HFF-Myc (cell line): ENCODE measurements at places on chromosomes 3 and 15.

GRCh38 chr3:194877291-194878119 lies 191.8 kb downstream of the FAM43A start:
- DNase-seq, result no peak

DNA sequence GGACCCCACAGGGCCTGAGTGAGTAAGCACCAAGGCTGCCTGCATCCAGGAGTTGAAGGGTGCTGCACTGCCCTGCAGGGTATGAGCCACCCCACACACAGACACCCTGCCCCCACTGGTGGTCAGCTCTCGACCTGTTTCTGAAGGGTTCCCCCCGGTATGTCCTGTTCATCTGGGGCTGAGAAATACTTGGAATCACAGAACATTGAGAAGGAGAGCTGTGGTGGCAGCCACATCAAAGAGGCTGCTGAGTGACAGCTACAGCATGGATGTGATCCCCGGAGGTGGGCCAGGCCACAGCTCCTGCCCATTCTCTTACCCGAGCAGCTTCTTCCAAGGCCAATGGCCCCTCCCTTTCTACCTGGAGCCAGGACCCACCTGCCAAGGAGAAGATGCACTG lies 66.4 kb upstream of the PLXNA1 start:
- DNase-seq, result no peak

- no peak for DNase-seq
Measured at GRCh38 chr3:86845726-86846125, 145.2 kb downstream of the VGLL3 start.

DNA sequence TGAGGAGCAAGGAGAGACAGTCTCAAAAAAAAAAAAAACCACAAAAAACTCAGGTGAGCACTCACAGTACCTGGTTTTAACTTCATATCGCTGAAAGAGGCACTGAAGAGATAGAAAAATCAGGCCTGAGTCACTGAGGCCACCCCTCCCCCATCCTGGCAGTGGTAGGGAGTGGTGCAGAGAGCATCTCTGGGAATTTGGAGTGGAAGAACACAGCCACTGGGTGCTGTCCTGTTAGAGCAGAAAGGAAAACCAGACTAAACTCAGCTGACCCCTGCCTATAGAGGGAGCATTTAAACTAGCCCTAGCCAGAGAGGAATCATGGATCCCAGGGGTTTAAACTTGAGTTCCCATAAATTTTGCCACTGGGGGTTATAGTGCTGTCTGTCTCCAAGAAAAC lies 22.2 kb upstream of the DNAJC13 start:
- DNase-seq, result no peak

GRCh38 chr15:36291501-36291900 lies 287.9 kb upstream of the CDIN1 start:
- DNase-seq, result no peak

DNA sequence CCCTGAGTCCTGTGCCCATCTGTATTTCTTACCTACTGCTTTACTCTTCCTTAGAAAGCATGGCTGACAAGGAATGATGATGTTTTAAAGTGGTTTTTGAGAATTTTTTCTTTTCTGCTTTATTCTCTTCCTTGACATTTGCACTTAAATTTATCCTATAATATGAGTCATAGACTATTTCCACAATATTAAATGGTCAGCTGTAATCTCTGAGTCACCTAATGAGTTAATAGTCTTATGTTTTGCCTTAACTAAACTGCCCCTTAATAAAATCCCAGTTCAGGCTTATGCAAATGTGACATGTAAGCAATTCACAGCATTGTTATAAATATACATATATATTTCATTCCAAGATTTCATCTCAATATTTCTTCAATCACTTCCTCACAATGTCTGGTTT lies 23.8 kb downstream of the MEIS2 start:
- no peak for DNase-seq

- no peak for DNase-seq
Measured at GRCh38 chr3:150682279-150682678, 21.4 kb downstream of the ERICH6 start.

DNA sequence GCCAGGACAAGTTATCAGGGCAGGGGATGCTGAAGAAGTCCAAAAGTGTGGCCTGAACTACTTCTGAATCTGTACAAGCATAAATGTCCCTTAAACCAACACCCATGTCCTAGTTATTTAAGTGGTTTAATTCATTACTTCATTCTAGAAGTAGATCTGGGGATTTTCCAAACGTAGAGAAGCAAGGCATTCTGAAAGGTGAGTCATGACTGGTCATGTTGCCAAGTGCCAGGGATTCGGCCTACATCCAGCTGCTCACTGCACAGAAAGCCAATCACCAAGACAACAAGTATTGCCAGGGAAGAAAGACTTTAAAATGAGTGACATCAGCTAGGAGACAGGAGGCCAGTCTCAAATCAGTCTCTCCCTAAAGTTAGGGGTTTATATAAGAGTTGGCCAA lies 396.6 kb downstream of the GABRB3 start:
- DNase-seq, result no peak

DNA sequence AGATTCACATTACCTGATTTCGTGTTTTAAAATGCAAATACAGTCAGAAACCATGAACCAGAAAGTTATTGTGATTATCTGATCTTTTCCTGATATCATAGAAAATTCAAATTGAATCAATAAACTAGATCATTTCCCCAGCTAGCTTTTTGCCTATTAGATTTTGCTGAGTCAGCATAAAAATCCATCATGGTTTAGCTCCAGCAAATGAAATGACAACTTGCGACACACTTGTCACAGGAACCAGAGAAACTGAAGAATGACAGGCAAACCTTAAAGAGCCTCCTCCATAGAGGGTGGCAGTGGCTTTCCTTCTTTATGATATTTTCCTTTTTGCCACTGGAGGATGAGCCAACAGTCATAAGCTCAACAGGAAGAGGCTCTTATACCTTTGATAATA lies 30.6 kb upstream of the TMEM108 start:
- no peak for DNase-seq

GRCh38 chr15:88609344-88610090 lies 11.6 kb upstream of the AEN start:
- no peak for DNase-seq

GRCh38 chr15:69729167-69729748 lies 276.6 kb downstream of the RPLP1 start:
- DNase-seq, result no peak

DNA sequence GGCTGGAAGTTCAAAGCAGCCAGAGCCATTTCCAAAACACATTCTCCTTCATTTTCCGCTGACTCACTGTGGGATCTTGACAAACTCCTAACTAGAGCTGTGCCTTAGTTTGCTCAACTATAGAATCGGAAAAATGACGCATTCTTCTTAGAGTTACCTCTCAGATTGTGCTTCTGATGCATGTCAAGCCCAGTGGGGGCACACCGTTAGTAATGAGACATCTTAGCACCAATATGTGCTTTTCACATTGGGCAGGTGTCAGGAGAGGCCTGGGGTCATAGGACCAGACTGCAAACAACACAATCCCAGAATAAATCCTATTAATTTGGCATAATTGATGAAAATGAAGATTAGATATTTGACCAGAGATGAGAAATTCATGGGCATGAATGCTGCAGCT lies 71.3 kb upstream of the UBE3A start:
- DNase-seq, result no peak

GRCh38 chr3:190014940-190015339 lies 105.8 kb downstream of the P3H2 start:
- no peak for DNase-seq

DNA sequence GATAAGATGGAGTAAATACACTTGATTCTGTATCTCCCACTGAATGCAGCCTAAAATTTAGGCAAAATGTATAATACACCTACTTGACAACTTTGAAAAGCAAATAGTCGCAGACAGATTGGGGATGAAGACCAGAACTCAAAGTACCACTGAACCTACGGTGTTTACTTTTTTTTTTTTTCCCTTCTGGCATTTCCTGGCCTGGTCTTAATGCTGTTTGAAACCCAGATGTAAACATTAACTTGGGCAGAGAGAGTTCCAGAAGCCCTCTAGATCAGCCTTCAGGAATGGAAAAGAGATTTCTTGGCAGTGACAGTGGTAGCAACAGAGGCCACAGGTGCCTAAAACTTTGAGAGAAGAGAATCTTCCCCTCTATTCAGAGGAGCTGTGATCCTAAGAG lies 27.8 kb downstream of the ALPK3 start:
- no peak for DNase-seq

DNA sequence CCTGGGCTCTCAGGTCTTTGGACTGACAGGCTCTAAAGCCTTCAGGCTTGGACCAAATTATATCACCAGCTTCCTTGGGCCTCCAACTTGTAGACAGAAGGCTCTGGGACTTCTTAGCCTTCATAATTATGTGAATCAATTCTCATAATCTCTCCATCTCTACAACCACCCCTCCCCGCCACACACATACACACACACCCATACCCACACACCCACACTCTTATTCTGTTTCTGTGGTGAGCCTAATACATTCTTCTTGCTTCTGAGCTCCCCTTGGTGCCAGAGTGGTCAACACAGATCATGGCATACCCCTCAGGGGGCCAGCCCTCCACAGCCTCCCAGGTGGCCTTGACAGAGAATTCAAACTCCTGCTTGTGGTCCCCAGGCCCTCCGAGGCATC lies 5.6 kb upstream of the NUP210 start:
- no peak for DNase-seq

- DNase-seq, result no peak
Measured at GRCh38 chr3:124033360-124034015, 41.6 kb upstream of the ROPN1 start.

- no peak for DNase-seq
Measured at GRCh38 chr3:181040030-181040429, 50.5 kb upstream of the DNAJC19 start.

DNA sequence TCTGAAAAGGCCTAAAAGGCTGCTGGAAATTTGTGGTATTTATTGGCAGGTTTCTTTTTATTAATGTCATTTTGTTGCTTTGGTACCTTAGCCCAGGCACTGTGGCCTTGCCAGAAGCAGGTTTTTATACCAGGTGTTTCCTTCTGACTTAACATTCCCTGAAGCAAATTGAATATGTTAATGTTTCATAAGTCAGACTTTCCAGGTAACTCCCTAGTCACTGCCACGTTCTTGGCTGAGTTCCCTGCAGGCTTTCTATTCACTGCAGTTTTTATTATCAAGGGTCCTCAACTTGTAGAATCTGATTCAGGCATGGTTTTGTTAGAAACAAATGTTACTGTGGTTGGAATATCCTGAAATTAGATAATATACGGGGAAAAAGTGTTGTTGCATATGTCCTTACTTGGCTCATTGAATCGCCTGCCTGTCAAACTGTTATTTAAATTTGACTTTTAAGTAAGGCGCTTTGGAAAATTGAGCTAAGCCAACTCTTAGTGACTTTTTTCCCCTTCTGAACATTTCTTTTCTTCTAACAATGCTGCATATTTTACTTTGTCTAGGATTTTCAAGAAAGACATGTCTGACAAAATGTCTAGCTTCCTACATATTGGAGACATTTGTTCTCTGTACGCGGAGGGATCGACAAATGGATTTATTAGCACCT lies 22.9 kb downstream of the ITPR1 start:
- no peak for DNase-seq

DNA sequence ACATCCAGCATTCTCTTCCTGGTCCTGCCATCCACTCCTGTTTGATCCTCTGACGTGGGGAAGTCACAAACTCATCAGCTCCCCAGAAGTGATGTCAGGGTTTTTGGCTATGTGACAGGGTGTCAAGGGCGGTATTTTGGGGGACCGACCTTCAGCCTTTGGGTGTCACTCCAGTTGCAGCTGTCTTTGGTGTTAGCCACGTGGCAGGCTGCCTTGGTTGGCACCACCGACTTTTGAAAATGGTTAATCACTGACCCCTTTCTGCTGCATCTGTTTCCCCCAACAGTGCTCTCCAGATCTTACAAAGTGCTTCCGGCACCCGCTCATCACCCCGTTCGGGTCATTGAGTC lies 86.6 kb downstream of the TRAK1 start:
- no peak for DNase-seq

- no peak for DNase-seq
Measured at GRCh38 chr3:108835101-108835500, 12.5 kb downstream of the TRAT1 start.

GRCh38 chr3:74920721-74921350 lies 306.4 kb upstream of the CNTN3 start:
- no peak for DNase-seq

DNA sequence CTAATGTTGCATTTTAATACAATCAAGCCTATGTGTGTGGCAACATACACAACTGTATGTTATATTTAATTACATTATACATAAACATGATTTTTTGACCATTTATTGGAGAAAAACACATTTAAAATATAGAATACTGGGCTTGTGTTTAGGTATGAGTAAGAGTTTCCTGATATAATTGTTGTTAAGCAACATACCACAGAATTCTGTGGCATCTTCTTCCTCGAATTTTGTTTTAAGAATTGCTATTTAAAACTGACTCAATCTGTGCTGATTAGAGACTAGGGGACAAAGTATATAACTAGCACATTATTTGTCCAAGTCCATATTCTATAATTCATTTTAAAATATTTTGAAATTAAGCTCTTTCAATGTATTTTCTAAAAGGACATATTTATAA lies 376.8 kb upstream of the THBS1 start:
- no peak for DNase-seq

DNA sequence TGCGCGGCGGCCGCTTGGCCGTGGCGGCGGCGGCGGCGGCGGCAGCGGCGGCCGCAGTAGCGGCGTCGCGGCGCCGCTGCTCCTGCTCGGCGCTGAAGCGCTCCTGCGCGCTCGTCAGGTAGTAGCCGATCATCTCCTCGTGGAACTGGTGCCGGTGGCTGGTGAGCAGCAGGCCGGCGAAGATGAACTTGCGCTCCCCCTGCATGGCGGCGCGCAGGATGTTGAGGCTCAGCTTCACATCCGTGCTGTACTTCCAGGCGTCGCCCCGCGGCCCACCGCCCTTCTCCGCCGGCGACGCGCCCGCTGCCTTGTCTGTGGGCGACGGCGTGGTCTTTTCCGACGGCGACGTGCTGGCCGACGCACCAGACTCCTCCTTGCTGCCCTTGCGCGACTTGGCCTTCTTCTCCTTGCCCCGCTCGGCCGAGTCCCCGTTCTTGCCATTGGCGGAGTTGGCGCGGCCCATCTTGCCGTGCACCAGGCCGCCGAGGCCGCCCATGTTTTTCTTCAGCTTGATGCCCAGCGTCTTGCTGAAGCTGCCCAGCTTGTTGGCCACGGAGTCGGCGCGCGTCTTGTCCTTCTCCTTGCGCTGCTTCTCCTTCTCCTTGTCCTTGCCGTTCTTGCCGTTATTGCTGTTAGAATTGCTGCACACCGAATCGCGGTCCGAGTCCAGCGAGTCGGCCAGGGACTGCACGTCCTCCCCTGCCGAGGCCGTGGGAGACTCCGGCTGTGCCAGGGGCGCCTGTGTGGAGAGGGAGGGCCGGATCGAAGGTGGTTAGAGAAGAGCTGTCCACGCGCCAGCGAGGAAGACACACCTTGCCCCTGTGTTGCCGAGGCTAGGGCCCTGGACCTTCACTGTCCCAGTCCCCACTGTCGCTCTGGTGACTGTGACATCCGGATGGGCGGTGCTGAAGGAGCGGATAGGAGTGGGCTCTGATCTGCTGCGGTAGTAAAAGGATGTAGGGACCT lies 157.6 kb downstream of the KLF13 start:
- no peak for DNase-seq

GRCh38 chr3:149188494-149188893 lies 33.1 kb downstream of the CP start:
- no peak for DNase-seq

GRCh38 chr15:55518641-55519040 lies 10.6 kb upstream of the DNAAF4 start:
- no peak for DNase-seq

- DNase-seq, result no peak
Measured at GRCh38 chr3:54593653-54594052, 334.2 kb downstream of the LRTM1 start.
